ENCODE measurements at places on chromosomes 13 and 19.

DNA sequence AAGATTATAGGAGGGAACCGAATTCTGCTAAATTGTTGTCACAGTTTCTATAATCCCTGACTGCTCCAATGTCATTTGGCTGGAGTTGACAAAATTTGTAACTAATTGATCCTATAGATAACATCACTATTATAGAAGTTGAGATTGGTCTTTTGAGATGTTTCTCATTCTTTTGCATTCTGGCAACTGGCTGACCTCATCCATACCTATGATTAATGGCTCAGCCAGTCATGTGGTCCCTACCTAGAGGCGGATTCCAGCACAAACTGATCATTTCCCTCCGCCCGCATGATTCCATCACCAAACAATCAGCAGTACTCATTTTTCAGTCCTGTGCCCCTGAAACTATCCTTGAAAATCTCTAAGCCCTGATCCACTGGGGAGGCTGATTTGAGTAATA lies 4.2 kb downstream of the PSG2 start:
- no peak for DNase-seq

DNA sequence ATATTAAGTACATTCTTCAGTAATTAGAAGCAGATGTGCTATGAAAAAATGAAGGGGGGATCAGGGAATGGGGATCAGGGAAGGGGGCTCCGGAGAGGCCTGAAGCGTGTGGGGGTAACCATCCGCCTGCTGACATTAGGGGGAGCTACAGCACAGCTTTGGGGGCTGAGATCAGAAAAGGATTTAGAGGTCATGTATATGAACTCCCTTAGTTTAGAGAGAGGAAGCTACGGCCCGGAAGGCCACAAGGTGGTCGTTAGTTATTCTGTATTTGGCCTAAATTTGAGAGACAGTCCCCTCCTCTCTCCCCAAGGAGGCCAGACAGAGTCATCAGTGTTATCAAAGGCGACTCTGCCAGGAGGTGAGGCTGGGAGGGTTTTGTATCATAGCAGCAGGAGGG lies 99.0 kb downstream of the TM9SF2 start:
- no peak for DNase-seq

- no peak for DNase-seq
Measured at GRCh38 chr13:75749407-75749806, 113.3 kb downstream of the LMO7 start.

DNA sequence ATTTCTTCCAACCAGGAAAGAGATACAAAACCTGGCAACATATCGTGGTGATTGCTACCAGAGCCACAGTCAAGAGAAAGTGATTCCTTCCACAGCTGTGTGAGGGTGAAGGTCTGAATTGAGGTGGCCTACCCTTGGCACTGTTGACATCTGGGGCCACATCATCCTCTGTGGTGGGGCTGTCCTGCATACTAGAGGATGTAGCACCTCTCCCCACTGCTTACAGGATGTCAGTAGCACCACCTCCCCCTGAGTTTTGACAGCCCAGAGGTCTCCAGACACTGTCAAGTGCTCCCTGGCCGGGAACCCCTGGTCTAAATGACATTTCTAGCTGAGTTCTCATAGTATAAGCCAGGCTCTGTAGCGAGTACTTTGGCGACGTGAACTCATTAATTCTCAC lies 15.5 kb downstream of the PTGER1 start:
- DNase-seq = no peak

GRCh38 chr13:27388241-27388640 lies 36.2 kb upstream of the GTF3A start:
- DNase-seq = no peak

DNA sequence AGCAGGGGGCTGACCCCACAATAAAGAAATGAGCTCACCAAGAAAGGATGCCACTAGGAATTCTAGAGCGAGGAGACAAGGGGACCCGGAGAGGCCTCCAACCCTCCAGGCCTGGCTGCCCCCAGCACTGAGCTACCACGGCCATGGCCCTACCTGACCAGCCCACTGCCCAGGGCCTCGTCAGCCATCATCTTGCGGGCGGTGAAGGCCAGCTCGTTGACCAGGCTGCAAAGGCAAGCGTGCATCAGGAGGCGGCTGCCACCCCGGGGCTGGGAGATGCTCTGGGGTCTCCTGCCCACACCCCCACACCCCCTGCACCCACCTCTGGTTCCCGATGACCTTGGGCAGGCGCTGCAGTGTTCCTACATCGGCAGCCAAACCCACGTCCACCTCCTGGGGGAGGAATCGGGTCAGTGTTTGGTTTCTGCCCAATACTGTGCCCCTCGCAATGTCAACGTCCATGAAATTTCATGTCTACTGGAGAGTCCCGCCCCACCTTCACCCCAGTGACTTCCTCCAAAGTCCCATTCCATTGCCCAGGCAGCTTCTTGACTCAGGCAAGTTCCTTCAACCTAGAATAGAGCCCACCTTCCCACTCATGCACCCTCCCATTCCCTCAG lies 3.5 kb upstream of the LGALS4 start:
- no peak for DNase-seq

DNA sequence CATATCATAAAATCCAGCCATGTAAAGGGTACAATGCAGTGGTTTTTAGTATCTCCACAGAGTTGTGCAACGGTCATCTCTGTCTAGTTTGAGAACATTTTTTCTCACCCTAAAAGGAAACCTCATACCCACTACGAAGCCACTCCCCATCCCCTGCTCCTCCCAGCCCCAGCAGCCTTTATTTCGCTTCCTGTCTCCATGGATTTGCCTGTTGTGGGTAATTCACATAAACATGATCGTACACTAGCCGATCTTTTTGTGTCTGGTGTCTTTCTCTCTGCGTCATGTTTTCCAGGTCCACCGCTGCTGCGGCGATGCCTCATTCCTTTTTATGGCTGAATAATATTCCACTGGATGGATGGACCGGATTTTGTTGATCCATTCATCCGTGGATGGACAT lies 28.6 kb downstream of the BICRA start:
- no peak for DNase-seq

DNA sequence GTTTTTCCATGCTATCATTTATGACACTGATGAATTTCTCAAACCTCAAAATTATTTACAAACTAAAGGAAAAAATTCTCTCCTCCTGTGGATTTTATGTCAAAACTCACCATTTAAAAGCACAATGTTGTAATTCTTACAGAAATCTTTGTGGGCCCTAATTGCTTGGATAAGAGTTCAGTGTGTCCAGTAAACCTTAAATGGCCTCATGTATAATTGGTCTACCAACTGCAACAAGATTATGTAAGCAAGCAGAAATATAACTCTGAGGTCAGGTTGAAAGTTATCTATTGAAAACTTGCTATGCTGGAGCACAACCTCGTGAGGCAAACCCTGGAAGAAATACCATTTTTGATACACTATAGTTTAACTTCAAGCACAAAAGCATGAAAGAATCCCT lies 22.0 kb downstream of the VWA8 start:
- no peak for DNase-seq

- peak; percentile 64 for DNase-seq
Measured at GRCh38 chr19:3178973-3179738, 587 bp downstream of the S1PR4 start.

DNA sequence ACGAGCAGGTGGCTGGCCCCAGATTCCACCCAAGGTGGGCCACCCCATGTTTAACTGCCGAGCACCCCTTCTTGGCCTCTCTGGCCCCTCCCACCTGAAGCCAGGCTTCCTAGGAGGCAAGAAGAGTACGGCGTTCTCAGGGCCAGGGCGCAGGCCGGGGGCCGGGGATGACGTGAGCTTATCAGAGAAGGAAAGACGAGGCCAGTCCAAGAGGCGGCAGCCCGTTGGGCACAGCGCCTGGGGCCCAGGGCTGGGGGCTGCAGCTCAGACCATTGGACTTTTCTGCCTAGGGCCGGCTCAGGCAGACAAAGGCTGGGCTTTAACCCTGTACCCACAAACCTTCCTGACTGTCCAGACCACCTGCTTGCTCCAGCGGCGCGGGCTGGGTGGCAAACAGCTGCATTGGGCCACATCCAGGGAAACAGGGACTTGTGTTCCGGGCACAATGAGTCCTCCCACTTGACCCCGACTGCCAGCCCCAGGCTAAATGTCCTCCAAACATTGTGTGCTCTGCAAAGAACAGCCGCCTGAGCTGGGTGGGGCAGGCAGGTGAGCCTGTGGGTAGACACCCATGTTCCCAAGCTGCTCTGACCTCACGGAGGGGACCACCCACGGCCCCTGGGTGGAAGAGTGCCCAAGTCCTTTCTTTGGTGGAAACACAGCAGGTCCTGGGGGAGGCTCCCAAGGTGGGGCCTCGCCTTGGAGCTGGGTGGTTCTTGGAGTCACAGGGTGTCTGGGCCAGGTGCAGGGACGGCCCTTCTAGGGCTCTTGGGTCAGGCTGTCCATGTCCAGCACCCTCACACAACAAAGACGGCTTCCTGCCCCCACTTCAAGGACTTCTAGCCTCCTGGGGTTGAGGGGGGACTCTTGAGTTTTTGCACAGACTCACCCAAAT lies 21.9 kb downstream of the COMP start:
- DNase-seq = no peak

GRCh38 chr19:28731577-28731976 lies 481.4 kb downstream of the UQCRFS1 start:
- DNase-seq = no peak
